ENCODE measurements at places on chromosomes 5 and 9. TPM values are rescaled to one million over a fixed set of nuclear protein-coding genes. Genes with fewer than 3 reads are reported as not detected.

Gene SPATA31C1
- not detected for total RNA-seq

DNA sequence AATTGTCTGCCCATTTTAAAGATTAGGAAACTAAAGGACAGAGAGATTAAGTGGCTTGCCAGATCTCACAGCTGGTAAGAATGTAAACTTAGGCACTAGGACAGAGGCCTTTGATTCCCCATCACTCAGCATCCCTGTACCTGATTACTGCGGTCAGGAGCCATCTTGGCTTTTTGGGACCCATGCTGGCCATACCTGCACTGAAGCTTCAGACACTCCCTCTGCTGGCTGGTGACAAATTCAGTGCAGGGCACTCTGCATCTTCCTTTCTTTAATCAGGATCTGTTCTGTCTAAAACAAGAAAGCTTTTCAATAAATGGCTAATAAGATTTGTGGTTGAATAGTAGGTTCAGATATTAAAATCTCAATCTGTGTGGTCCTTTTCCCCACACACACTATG lies 215.5 kb upstream of the RORB start:
- H3K27me3 ChIP-seq = peaks cover 2% of the 10 kb centered on the region
- no peak overlapping the region for H3K4me3 ChIP-seq
- no peak overlapping the region for H3K27ac ChIP-seq
- H3K4me1 ChIP-seq = no peaks in the 10 kb centered on the region
- H3K36me3 ChIP-seq = no peaks in the 10 kb centered on the region

DNA sequence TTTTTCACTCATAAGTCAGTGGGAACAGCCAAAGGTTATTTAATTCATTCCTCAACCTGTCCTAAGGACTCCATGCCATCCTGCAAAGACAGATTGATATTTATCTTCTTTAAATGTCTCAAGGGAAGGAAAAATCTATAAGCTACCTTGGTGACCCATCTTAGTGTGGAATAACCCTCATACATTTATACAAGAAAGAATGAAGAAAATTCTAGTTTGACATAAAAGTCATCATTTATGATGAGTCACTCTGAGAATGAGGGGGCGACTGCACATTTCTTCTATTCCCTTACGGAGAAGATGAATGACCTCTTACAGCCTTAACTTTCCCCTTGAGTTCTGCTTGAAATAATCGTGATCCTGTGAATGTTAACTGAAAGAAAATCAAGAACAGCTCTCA lies 26.8 kb upstream of the NUDT12 start:
- no peaks in the 10 kb centered on the region for H3K4me1 ChIP-seq
- peaks cover 2% of the 10 kb centered on the region for H3K27me3 ChIP-seq
- no peak for DNase-seq
- no peaks in the 10 kb centered on the region for H3K36me3 ChIP-seq

Gene SLC45A2
- total RNA-seq = 0.15 TPM

- peaks cover 9% of the 10 kb centered on the region for H3K4me1 ChIP-seq
- peak; percentile 37 for DNase-seq
- no peaks in the 10 kb centered on the region for H3K36me3 ChIP-seq
- no peak overlapping the region for H3K27ac ChIP-seq
- no peaks in the 10 kb centered on the region for H3K27me3 ChIP-seq
- no peak overlapping the region for H3K4me3 ChIP-seq
These were observed 58.7 kb downstream of the NXNL2 start for GRCh38 chr9:88593537-88594185.

- no peak overlapping the region for H3K4me3 ChIP-seq
- no peak for DNase-seq
- H3K4me1 ChIP-seq = peaks cover 60% of the 10 kb centered on the region
- peaks cover 4% of the 10 kb centered on the region for H3K36me3 ChIP-seq
- H3K27ac ChIP-seq = no peak overlapping the region
These were observed 5.5 kb downstream of the OTULIN start for GRCh38 chr5:14669975-14670374.

Gene SEMA5A
- total RNA-seq = 31.1 TPM

DNA sequence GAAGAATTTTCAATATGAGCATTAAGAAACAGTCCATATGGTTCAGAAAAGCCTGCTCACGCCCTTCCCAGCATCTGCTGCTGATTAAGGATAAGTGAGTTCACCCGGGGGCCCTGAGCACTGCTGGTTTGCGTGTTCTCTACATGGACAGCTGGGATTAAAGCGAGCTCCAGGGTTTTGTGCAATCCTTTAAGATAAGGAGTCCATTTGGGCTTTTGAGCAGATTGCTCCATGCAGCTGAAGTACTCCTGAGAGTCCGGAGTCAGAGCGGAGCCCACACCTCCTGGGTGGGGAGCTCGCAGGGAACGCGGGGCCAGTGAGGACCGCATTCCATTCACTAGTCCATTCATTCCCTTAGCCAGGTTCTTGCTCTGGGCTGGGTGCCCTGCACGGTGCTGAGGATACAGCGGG lies 149.3 kb upstream of the COL5A1 start:
- no peaks in the 10 kb centered on the region for H3K4me1 ChIP-seq
- no peak for DNase-seq
- H3K27ac ChIP-seq = no peak overlapping the region
- H3K4me3 ChIP-seq = no peak overlapping the region
- peaks cover 2% of the 10 kb centered on the region for H3K27me3 ChIP-seq

DNA sequence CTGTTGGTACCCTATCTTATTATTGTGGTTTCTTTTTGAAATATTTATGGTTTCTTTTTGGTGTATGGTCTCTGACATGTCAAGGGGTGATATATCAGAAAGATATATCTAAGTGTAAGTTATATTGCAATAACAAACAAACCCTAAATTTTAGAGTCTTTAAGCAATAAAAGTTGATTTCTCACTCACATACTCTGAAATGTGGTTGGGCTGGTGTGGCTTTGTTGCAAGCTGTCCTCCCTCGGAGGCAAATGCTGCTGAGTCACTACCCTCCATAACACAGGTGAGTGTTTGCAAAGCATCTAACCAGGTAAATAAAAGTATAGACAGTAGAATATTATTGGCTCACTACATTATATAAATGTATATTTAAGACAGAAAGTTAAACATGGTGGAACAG lies 253.2 kb downstream of the CDH18 start:
- no peaks in the 10 kb centered on the region for H3K36me3 ChIP-seq
- H3K4me3 ChIP-seq = no peak overlapping the region
- H3K27me3 ChIP-seq = no peaks in the 10 kb centered on the region
- H3K27ac ChIP-seq = no peak overlapping the region
- DNase-seq = no peak

DNA sequence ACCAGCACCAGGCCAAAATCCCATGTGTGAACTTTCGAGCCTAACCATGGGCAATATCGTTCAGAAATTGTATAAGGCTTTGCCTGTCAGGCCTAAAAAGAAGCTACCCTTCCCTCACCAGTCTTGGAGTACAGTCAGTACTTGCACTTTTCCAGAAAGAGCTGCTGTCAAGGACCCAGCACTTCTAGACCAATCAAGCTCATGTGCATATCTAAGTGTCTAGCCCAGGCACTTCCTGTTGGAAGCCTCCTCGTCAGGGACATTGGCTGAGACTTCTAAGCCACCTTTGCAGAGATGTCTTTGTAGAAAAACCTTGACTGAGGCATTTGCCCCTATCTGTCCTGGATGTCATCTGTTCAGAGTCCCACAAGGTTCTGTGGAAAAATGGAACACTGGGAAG lies 1930.5 kb downstream of the EFNA5 start:
- H3K4me1 ChIP-seq = no peaks in the 10 kb centered on the region
- no peaks in the 10 kb centered on the region for H3K36me3 ChIP-seq
- H3K27ac ChIP-seq = no peak overlapping the region
- no peak for DNase-seq
- no peak overlapping the region for H3K4me3 ChIP-seq
- H3K27me3 ChIP-seq = no peaks in the 10 kb centered on the region

Gene HTR1A
- total RNA-seq = not detected

DNA sequence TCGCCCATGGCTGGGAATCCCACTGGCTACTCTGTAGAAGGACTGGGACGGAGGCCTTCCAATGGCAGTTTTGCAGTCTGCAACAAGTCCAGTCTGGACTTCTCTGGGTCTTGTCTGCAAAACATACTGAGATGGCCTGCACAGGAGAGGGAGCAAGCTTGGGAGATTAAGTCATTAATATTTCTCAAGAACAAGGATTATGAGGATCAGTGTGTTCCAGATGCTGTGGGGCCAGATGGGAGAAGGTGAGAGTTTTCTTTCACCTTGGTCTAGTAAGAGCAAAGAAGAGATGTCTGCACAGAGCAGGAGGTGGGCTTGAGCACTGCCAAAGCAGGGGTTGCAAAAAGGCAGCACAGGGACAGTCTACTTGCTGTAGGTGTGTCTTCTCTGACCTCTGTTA lies at the start of gene PDE6A:
Gene PDE6A, minus strand, starts transcription at position 128 of the 400 bp plus-strand sequence. Its CDS starts 120 bp downstream, at position 8.
- peaks cover 14% of the 10 kb centered on the region for H3K4me1 ChIP-seq
- no peak for DNase-seq

DNA sequence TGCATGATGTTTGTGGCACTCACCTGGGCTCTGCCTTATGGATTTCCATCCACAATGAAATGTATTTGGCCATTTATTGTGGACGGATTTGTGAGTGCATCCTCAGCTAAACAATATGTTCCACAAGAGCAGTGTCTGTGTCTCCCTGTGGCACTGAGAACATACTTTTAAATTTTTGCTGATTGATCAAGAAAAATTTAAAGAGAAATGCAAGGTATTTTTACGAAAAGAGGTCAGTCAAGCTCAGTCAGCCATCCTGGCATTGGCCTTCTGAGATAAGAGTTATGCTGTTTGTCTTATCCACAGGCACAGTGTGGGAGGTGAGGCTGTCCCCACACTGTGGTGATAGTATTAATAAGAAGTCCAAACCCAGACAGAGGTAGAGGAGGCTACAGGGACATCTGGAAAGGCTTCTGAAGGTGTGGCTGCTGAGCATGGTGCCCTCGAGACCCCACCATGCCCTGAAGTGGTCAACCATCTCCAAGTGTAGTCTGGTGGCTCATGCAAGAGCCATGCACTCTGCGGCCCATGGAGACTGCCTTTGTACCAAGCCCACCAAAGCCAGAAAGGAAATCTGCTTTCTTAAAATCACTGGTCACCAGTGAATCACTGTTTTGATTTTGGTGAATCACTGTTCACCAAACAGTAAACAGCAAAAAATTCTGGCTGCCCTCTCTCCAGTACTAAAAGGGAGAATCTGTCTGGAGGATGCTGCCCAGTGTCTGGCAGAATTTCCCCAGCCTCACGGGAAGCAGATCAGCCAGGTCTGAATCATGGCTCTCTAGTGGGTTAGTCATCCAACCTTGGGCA lies 28.8 kb downstream of the SPOCK1 start:
- H3K36me3 ChIP-seq = no peaks in the 10 kb centered on the region
- no peak overlapping the region for H3K27ac ChIP-seq
- H3K4me3 ChIP-seq = no peak overlapping the region
- DNase-seq = no peak
- H3K4me1 ChIP-seq = no peaks in the 10 kb centered on the region

DNA sequence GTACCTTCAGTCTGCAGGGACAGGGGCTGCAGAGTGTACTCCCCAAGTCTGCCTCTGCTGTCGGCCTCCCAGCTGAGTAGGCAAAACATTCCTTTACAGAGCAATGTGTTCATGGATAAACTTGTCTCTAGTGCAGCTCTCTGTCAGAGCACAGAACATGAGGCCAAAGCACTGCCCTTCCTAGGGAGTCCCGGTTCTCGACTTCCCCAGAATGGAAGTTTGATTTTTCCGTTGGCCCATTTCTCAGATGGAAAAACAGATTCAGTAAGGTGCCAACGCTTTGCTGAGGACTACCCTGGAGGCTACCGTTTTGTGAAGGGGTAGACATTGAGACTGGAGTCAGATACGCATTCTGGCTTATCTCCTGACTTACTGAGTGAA lies 422 bp upstream of the TRIM32 start:
- DNase-seq = no peak
- H3K4me3 ChIP-seq = peak overlapping the region; percentile 97
- peaks cover 7% of the 10 kb centered on the region for H3K27me3 ChIP-seq
- peak overlapping the region; percentile 53 for H3K27ac ChIP-seq
- H3K36me3 ChIP-seq = no peaks in the 10 kb centered on the region

DNA sequence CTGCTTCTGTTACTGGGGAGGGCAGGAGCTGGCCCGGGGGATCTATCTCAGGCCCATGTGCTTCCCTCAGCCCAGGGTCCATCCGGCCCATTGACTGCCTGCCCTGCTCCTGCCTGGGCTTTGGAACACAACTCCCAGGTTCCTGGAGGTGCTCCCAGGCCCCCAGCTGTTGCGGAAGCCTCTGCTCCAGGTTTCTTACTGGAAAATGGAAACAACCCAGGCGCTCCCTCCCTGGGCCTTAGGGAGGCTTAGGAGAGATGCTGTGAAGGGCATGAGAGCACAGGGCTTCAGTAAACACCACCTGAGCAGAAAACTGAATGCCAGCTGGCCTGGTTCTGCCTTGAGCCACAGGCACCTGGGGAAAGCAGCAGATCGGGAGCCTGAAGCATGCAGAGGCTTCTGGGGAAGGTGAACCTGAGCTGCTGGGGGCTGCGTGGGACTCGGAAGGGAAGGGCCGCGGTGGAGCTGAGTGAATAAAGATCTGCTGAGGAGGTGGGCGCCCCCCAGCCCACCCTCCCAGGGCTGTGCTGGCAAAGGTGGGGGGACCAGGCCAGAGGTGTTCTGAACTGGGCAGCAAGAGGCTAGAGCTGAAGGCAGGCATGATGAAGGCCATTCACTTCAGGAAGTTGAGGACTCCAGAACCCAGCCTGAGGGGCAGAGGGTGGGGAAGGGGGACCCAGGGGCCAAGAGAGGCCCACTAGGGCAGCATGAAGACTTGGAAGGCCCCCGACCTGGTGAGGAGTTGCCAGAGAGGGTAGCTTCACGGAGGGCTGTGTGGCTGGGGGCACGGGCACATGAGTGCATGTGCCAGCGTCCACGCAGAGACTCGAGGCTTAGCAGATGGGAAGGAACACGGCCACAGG lies 64.8 kb downstream of the SHB start:
- no peak overlapping the region for H3K27ac ChIP-seq
- H3K27me3 ChIP-seq = peaks cover 8% of the 10 kb centered on the region
- no peak for DNase-seq
- no peak overlapping the region for H3K4me3 ChIP-seq
- H3K36me3 ChIP-seq = peaks cover 4% of the 10 kb centered on the region

Gene AIF1L
- 16.3 TPM for total RNA-seq

DNA sequence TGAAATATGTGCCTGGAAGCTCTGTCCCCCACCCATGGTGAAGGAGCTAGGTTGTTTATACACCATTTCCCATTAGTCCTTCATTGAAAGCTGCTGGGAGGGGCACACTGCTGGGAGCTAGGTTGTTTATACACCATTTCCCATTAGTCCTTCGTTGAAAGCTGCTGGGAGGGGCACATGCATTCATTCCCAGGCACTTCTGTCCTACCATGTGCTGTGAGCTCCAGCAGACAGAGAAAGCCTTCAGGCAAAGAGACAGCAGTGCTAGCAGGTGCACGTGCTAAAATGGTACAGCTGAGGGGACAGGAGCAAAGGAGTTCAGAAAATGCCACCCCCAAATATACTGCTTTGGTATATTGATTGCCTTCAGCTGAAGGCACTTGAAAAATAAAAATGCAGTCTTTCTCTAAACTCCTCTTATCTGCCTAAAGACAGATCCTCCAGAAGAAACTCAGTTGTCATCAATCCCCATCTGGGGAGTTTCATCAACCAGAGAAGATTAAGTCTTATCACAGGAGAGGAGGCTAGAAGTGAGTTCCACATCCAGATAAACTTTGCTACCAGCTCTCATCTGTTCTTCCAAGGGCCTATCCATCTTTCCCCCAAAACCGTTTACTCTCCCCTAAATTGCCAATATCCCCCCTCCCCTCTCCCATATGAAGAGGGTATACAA lies 27.7 kb upstream of the DAPK1 start:
- H3K4me1 ChIP-seq = no peaks in the 10 kb centered on the region
- no peak overlapping the region for H3K27ac ChIP-seq
- no peak for DNase-seq
- H3K36me3 ChIP-seq = no peaks in the 10 kb centered on the region
- H3K4me3 ChIP-seq = no peak overlapping the region

- H3K36me3 ChIP-seq = peaks cover 14% of the 10 kb centered on the region
- peaks cover 15% of the 10 kb centered on the region for H3K27me3 ChIP-seq
- no peak overlapping the region for H3K4me3 ChIP-seq
These were observed 26.9 kb downstream of the ADAMTS2 start for GRCh38 chr5:179318221-179318955.

Gene SLC36A3
- total RNA-seq = not detected

Gene COL15A1
- total RNA-seq = 24.0 TPM

All from endothelial cell (in vitro differentiated cells).